ENCODE measurements at places on chromosomes 3 and 15.

GRCh38 chr3:193960487-193961274, 175.3 kb upstream of the HES1 start:
- no peak for DNase-seq

DNA sequence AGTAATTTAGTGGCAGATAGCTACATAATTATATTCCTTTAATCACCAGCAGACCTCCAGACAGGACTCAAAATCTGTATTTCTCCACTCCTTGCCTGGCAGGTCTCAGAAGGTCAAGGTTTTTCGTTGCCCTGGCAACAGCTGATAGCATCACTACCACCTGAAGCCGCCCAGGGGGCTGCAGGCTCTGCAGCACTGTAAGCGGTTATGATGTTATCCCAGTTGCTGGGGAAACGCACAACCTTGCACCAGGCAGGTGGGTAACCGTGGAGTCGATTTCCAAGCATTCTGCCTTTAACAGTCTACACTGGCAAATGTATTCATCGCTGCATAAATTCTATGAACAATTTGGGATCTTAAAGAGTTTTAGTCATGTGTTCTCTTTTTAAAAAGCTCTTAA, 756.3 kb downstream of the NTRK3 start:
- no peak for DNase-seq

DNA sequence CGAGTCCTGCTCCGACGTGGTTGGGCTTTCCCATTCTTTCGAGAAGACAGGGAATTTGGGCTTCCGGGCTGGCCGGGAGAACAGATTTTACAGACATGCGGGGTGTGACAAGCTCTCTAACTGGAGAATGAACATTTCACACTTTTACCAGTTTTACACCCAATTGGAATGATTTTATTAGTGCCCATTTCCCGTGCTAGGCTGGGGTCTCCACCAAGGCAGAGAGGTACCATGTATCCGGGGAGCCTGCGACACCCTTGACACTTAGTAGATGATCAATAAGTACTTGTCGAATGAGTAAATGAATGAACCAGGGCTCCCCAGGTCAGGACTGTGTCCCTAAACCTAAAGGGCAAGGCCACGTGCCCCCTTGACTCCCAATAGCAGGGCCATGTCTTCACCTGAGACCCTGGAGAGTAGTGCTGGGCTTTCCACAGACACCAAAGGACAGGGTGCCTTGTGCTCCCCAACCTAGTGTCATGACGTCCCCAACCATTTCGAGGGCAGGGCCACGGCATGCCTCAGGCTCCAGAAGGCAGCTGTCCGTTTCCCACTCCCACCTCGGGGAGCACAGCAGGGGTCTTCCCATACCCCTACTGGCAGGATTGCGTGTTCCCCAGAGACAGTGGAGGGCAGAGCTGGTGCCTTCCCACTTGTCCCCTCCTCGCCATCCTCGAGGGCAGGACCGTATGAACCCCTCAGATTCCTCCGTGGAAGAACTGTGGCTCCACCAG, 679 bp upstream of the MYD88 start:
- no peak for DNase-seq

DNA sequence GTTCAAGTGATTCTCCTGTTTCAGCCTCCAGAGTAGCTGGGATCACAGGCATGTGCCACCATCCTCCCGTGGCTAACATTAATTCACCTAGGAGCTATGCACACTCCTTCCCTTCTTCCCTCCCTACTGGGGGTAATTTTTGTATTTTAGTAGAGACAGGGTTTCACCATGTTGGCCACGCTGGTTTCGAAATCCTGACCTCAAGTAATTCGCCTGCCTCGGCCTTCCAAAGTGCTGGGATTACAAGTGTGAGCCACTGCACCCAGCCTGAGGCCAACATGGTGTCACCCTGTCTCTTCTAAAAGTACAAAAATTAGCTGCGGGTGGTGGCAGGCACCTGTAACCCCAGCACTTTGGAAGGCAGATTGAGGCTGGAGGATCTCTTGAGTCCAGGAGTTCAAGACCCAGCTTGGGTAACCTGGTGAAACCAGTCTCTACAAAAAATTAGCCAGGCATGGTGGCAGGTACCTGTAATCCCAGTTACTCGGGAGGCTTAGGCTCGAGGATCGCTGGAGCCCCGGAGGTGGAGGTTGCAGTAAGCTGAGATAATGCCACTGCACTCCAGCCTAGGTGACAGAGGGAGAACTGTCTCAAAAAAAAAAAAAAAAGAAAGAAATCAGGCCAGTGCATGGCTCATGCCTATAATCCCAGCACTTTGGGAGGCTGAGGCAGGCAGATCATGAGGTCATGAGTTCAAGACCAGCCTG, 6.1 kb downstream of the RNU5B-1 start:
- DNase-seq: no peak

GRCh38 chr3:143118630-143119008, 952 bp upstream of the CHST2 start:
- no peak for DNase-seq

DNA sequence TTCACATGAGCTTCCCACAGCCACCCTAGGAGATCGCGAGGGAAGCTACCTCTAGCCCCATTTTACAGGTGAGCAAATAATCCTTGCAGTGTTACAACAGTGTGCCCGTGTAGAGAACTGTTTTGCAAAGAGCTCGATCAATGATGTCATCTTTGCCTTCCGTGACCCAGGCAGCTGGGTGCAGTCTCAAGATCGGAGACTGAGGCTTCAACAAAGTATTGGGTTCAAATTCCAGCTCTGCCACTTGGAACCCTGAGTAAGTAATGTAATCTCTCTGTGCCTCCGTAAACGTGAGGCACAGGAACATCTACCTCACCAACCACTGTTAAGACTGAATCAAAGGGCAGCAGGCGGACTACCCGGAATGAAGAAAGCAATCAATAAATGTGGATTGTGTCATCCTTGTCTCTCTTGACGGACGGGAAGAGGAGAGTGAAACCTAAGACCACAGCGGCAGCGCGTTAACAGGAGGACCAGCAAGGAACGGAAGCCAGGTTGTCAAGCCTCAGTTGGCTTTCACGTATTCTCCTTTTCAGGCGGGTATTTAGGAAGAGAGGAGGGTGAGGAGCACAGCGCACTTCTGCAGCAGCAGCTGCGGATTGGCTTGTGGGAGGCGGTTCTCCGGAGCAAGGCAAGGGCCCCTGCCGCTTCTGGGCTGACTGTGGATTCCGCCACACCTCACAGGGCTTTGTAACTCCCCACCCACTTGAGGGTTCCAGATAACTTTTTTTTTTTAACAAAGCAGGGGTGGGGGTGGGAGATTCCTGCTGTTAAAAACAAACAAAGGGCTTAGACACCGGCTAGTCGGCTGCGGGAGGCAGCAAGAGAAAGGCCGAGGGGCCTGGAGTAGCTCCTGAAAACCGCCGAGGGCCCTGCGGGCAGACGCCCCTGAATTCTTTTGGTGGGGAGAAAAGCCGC, 1.5 kb upstream of the SMAD3 start:
- no peak for DNase-seq

DNA sequence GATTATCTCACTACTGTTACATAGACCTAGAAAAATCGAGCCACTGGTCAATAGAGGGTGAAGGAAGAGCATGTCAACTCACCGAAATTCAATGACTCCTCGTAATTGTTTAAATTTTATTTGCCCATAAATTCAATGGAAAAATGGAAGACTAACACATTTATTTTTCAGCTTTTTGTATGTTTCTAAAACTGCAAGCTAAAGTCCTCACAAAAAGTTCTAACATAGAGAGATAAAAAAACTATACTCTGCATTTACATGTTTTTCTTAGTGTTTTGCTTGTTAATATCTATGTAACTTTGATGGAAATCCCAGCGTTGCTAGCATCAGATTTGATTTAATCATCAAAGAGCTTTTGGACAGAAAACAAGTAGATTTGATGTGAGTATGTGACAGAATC, 6.8 kb downstream of the ARPP21 start:
- DNase-seq: no peak

- no peak for DNase-seq
Observed at GRCh38 chr3:133426721-133427120, 26.9 kb downstream of the BFSP2 start.

DNA sequence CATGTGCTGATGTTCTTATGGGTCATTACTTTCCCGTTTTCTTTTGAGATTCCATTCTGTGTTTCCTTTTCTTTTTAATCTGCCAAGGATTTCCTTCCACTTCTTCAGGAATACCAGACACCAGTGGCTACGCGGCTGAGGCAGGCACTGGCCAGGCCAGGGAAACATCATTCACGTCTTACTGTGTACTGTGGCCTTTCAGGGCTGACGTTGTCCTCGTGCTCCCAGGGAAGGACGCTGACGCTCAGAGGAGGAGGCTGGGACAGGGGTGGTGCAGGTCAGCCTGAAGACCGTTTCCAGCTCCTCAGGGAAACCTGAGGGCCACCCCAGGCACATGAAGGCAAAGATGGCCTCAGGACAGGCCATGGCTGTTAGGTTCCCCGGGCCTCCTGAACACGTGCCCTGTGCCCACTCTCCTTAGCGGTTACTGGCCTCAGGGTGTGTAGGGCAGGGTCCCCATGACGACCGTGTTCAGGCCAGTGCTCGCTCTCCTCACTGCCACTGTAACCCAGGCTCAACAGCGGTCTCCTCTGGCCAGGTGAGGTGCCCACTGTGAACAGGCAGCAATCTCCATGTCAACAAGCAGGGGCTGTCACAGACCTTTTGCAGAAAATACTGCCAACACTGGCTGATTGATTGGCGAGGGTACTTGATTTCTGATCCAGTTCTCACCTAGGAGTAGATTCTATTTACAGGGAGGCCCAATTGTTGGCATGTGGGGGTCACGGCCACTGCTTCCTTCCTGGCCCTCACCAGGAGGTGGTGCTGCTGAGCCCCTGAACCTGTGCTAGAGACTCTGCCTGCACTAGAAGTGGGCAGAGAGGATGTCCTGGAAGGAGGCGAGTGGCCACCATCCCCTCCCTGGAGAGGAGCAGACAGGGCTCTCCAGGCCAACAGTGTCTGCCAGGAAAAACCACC, 169.5 kb downstream of the ATP10A start:
- DNase-seq: no peak

GRCh38 chr15:99433026-99433756, 132.6 kb upstream of the MEF2A start:
- no peak for DNase-seq

DNA sequence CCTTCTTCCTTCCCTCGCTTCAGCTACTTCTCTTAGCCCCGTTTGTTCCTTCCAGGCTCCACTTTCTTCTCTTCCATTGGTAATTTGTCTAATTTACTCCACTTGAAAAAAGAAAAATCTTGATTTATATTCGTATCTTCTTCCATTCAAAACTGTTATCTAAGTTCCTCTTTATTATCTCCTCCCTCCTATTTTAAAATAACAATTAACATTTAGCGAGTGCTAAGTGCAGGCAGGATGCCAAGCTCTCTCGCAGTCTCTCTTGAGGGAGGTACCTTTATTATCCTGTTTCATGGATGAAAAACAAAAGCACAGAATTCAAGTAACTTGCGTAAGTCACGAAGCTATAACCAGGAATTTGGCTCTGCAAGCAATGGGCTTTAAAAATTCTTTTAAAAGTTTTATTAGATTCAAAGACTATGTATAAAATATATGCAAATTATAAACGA, 418.9 kb upstream of the NAALADL2 start:
- no peak for DNase-seq

GRCh38 chr3:45976191-45977091, 19.2 kb downstream of the FYCO1 start:
- no peak for DNase-seq

GRCh38 chr3:28013864-28014473, 227.4 kb upstream of the CMC1 start:
- no peak for DNase-seq

DNA sequence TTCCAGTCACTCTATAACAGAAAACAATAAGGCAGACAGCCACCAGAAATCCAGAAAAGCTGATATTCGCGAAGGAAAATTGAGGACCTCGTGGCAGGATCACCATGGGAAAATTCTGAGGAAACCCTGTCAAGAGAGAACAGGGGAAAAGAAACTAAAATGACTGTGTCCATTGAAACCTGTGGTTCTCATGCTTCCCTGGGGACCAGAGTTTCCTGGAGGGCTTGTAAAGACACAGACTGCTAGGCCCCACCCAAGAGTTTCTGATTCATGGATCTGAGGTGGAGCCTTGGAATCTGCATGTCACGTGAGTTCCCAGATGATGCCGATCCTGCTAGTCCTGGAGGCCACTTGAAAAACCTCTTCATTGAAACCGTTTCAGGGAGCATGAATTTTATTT, 420.5 kb downstream of the EPHB1 start:
- DNase-seq: no peak

DNA sequence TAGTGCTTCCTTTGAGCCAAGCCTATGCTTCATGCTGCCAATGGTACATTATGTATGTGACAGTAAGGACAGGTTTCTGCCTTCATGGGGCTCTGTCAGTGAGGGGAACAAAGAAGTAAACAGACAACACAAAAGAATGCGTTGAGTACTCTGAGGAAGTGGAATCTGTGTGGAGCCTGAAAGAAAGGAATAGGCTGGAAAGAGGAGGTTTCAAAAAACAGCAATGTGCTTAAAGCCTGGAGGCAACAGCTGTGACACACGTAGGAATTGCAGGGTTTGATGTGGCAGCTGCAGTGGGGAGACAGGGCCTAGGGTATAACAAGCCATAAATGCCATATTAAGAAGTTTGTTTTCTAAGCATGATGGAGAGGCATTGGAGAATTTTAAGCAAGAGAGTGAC, 316.7 kb downstream of the CLSTN2 start:
- no peak for DNase-seq

- DNase-seq: peak; percentile 6
Observed at GRCh38 chr3:127754411-127755304, 67.7 kb downstream of the MGLL start.

DNA sequence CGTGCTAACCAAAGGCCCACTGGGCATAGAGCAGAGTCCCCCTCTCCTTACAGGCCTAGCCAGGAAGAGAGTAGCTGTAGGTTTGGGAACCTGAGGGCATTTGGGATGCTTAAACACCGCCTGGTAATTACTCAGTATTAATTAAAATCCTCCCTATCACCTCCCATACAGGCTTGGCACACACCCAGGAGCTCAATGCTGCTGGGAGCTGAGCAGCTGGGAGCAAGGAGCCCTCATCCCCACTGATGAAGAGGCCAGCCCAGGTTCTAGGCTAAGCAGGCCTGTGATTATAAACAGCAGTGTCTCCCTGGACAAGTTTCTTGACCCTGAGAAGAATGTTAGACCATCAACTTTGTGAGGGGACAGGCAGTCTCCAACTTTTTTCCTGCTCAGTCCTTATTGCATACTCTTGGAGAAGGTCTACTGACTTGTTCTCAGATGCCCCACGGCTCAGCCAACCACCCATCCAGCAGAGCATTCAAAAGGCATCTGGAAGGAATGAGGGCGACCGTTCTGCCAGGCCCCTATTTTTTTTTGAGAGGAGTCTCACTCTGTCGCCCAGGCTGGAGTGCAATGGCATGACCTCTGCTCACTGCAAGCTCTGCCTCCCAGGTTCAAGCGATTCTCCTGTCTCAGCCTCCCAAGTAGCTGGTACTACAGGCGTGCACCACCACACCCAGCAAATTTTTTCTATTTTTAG, 1.3 kb upstream of the PRKAR2A start:
- no peak for DNase-seq

DNA sequence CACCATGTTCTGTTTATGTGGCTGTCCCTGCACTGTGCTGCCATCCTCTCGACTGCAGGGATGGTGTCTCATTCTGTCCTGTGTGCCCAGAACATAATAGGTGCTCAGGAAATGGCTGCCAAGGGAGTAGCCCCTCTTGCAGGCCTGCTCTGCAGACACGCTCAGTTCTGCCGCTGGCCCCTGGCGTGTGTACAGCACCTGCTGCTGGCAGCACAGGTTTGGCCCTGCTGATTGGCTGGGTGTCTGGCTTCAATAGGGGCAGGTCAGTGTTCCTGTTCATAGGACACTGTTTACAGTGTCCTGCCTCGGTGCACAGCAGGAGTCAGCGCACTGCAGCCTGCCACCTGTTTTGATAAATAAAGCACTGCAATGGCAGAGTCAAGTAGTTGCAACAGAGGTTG, 146.9 kb downstream of the DNAJB8 start:
- DNase-seq: no peak

- DNase-seq: no peak
Observed at GRCh38 chr3:51436998-51437639, 46.0 kb downstream of the RBM15B start.

All from stimulated activated CD4-positive, alpha-beta T cell treated with anti-CD3 and anti-CD28 coated beads, Interleukin-12 subunit alpha, Interleukin-12 subunit beta, amount 100 ng/mL, for 24 hours (primary cell).